ENCODE measurements at places on chromosomes 7 and 10.

GRCh38 chr10:73983096-73984047 lies 14.5 kb upstream of the VCL start:
- no peak for DNase-seq

DNA sequence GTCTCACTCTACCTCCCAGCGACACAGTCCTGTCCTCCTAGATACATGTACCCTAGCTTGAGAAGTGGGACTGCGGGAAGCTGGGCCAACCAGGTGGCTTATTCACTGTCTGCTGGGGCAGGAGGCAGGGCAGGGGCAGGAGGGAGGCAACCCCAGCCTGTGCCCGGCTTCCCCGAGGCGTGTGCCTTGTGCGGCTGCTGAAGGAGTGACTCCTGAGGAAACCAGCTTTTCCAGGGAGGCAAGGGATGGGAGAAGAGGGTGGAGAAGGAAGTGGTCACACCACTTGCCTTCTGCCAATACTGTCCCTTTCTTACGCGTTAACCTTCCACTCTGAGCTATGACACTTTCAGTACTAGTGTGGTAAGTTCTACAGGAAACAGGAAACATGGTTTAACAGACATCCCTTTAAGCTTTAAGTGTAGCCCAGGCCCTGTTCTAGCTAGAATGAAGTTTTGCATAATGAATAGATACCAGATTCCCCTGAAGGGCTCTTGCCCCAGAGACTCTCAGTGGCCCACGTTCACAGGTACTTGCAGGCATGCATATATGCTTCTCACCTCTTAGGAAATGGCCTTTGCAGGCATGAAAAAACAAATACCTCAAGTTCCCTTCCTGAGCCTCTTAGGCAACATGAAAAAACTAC lies 40.6 kb downstream of the SYPL1 start:
- DNase-seq = peak; percentile 98

GRCh38 chr7:37056234-37056912 lies 332.1 kb upstream of the AOAH start:
- DNase-seq = no peak

DNA sequence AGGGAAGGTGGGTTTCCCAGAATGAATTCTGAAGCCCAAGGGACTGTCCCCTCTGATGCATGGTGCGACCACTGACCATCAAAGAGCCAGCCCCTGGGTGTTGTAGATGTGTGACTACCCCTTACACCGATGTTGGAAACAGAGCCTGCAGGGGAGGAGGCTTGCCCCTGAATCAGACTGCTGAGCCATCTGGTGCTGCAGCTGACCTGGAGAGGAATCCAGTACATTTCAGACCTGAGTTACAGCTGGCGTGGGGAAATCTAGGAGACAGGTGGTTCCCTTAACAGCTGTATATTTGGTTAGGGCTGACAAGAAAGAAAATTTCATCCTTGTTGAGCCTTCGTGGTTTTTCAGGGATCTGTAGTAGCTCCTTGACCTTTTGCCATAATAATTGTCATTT lies 195.5 kb downstream of the CELF2 start:
- no peak for DNase-seq

GRCh38 chr10:32413513-32413912 lies 32.4 kb upstream of the CCDC7 start:
- no peak for DNase-seq

DNA sequence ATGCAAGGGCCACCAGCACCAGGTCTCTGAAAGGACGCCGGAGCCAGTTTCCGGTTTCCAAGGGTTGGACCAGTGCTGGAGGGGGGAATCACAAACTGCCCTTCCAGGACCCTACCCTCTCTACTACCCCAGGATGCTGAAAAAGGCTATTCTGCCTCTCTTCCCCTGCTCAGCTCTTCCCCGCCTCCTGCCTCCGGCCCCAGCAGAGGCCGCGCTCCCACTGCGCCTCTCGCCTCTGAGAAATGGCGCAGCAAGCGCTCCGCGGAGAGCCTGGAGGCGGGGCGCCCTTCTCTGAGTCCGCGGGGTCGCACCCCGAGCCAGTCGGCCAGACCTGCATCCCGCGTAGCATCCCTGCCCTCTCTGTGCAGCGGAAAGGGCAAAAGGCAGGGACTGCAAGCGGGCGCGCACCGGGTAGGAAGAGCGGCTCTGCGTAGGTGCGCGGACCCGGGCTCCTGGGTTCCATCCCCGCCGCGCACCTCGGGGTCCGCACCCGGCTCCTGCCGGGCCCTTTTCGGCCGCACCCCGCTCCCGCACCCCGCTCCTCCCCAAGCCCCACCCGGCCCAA lies 476 bp upstream of the RET start:
- DNase-seq = no peak

GRCh38 chr7:19713676-19714075 lies 4.8 kb upstream of the POLR1F start:
- DNase-seq = peak; percentile 45

DNA sequence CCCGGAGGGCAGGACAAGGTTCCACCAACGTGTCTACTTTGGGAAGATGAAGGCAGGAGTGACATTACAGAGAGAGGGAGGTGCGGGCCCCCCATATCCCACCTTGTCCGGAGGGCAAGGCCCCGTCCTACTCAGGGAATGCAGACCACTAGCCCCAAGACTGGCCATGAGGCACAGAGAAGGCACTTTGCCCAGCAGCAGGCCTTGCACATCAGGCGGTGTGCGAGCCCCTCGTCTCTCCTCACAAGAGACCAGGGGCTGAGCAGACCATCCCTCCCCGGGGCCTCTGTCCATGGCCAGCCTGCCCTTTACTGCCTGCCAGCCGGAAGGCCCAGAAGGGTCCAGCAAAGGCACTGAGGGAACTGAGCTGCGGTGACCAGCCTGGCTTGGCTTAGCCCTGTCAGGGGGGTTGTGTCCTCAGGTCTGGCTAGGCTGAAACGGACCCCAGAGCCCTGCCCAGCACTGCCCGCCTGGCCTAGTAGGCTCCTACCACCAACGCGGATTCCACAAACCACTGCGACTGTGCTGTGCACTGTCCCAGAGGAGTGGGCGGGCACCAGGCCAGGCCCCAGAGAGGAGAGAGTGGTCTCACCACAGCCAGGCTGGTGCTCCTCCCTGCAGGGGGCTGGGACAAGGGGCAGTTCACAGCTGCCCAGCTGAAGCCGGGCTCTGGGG lies 16.7 kb downstream of the CAMK2B start:
- no peak for DNase-seq

GRCh38 chr7:96657347-96658021 lies 52.2 kb downstream of the SEM1 start:
- no peak for DNase-seq

DNA sequence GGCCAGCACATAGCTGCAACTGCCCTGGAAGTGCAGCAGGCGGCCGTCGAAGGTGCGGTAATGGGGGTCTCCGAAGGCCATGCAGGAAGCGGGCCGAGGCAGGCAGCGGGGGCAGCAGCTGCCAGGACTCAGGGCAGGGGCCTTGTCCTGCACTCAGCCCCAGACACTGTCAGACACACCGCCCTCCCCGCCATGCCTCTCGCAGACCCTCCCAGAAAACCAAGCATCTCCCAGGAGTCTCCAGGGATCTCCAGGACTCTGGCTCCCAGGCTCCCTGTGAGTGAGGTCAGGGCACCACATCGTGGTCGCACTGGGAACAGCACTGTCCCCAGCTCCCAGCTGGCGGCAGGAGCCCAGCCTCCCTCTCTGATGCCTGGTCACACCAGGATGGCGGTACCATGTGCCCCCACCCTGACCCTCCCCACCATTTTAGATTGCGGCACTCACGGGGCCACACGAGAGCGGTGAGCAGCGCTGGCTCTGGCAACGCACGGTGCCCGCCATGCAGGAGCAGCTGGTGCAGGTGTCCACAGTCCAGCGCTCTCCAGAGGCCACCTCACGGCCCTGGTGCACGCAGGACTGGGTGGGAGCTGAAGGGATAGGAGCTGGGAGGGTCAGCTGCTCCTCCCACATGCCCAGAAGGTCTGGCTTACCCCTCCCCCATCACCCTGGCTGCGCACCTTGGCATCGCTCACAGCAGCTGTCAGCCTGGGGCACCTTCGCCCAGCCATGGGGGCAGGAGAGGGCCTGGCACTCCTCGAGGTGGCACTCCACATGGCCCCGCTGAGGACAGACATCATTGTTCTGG lies 17.5 kb downstream of the ATP6V1F start:
- DNase-seq = no peak

DNA sequence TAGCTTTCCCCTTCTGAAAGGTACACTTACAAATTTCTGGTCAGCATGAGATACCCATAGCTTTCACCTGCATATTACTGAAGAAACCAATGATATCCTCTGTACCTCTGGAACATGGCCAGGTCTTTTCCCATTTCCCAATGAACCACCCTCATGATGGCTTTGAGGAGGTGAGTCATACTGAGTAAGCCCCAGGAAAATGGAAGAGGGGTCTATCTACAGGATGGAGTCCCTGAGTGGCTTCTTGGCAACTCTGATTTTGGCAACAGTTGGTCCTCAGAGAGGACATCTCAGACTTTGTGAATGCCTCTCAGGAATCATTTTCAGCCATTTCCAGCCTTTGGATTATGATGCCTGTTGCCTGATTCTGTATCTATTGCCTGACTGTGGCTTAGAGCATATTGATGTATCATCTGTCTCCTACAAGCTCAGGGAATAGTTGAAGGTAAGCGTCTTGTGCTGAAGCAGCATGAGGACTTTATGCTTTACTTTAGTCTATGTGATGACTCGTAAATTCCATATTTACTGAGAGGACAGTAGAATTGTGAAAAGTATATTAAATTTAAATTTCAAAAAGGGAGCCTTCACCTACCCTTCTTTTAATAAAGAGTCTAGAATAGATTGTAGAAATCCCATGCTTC lies 84.7 kb upstream of the DKK1 start:
- no peak for DNase-seq

GRCh38 chr10:119447421-119447820 lies 95.1 kb downstream of the RGS10 start:
- no peak for DNase-seq

DNA sequence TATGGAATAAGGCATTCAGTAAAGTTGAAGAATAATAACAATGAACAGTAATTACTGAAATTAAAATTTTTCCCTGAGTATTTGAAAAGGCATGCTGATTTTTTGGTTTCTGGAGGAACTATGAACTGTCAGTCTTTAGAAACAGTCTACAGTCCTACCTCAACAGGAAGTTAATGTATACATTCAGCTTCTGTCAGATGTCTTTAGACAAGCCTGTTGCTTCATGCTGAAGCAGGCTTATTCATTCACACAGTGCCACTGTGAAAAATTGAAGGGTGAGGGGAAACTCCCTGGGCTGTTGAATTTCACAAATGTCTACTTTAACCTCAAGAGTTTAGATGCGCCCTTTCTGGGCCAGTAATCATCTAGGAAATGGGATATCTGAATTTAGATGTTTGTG lies 3.5 kb downstream of the NRF1 start:
- DNase-seq = peak; percentile 55

DNA sequence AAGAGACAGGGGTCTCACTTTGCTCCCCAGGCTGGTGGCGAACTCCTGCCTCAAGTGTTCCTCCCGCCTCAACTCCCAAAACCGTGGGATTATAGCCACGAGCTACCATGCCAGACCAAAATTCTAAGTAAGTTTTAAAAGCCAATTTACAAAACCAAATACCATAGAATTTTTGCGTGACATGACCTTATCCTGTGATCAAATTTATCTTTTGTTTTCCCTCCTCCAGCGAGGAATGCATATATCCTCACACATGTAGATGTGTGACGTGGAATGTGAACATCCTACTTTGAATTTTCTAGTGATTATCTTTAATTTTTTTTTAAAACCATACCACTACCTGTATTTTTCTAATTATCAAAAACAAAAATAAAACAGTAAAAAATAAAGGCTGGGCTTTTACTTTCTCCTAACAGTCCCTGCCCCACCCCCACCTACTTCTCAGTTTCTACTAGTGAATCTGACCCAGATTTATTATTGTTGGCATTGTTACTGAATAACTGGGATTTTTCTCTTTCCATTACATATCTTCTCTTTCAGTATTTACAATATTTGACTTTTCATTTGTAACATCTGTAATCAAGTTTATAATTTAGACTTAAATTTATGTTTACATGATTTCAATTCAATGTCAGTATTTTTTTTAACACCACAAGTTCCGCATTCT lies 26.0 kb downstream of the CYTH3 start:
- no peak for DNase-seq

DNA sequence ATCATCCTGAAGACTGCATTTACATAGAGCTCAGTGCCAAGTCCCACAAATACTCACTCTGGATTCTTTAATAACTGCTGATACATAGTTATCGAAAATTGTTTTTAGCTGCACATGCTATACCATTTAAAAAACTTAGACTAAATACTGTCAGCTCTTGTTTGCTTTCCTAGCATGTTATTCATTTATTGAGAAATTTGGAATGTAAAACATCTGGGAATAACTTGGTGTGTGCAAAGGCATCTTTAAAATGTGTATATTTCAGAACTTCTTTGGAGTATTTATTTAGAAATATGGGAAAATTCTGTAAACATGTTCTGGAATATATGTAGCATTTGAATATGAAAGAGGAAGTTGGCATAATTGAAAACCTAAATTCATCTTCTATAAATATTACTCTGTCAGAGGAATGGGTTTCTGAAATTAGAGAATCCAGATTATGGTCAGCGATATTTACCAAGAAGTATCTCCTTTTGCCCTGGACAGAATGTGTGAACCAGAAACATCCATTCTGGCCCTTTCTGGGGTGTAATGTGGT lies 119.7 kb downstream of the ARID5B start:
- no peak for DNase-seq

DNA sequence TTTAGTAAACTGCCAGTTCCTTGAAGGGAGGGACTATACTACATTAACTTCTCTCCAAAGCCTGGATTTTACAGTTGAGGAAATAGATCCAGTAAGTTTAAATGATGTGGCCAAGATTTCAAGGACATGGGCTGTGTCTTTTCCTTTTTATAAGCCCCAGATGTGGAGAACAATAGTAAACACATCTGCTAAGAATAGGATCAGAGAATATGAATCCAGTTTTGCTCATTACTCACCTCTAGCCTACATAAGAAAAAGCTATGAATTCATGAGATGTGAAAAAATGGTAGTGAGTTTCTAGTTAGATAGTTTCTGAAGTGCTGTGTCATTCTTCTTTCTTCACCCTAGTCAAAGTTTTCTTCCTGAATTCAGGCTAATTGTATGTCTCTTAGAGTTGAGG lies 38.6 kb downstream of the MAGI2 start:
- DNase-seq = no peak

GRCh38 chr7:121447243-121447910 lies 51.3 kb upstream of the FAM3C start:
- no peak for DNase-seq

DNA sequence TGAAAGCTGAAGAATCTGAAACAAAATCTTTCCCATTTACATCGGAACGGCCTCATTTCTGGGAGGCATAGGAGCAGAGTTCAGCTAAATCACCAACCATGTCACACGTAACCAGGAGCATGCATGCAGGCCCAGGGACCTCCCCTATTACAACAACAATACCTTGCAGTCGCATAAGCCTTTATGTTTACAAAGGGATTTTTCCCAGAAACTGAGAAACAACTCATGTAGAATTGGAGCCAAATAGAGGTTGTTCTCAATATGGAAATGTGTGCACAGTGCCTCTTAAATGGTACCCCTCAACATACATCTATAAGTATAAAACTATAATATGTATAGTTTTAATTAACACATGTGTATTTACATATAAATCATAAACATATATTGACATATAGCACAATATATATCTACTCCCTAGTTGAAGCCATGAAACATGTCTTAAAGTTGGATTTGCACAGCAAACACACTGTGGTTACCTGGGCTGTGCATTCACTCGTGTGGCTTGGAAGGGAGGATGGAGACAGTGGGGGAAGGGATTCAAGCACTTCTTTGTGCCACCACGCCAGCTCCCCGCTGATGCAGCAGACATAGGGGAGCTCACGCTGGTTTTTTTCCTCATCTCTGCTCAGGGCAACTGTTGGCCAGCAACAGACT lies 35.0 kb upstream of the DGKI start:
- DNase-seq = no peak

Data from Jurkat, Clone E6-1 (cell line).